Esophagus squamous epithelium (tissue), 5 donors: ENCODE measurements at places on chromosomes 7 and 10.

DNA sequence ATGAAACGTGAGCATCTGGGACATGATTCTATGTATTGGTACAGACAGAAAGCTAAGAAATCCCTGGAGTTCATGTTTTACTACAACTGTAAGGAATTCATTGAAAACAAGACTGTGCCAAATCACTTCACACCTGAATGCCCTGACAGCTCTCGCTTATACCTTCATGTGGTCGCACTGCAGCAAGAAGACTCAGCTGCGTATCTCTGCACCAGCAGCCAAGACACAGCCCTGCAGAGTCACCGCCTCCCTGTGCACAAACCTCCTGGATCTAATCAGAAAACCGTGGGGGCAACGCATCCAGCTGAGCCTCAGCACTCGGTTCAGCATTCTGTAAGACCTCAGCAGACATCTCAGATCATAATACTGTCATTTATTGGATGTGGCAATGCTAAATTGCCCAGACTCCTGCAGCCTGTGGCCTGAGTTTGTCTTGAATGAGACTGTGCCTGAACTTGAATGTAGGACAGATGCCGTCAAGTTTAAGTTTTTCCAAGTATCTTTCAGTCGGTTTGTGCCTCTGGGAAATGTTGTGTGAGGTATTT, 41.5 kb upstream of the PRSS58 start:
- no peak for DNase-seq

GRCh38 chr7:11625669-11626068, 206.3 kb downstream of the THSD7A start:
- DNase-seq, result no peak

DNA sequence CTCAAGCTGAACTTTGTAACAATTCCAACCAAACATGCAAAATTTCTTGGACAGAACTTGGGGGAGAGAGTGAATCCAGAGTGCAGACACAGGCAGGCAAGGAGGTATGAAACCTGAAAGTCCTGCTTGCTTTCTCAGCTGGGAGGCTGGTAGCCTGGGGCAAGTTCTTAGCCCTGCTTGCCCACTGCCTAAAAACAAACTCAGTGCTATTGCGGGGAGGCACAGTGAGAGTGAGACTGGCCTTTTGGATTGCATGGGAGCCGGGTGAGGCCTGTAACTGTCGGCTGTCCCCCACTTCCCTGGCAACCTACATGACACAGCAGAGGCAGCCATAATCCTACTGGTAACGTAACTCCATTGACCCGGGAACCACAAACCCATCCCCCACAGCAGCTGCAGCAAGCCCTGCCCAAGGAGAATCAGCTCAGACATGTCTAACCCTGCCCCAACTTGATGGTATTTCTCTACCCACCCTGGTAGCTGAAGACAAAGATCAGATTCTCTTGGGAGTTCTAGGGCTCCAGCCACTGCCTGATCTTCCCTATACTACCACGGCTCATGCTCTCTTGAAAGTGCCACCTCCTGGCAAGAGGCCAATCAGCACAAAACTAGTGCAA, 663.6 kb downstream of the GRM8 start:
- DNase-seq, result no peak

GRCh38 chr7:112580717-112581435, 100.1 kb downstream of the LSMEM1 start:
- no peak for DNase-seq

DNA sequence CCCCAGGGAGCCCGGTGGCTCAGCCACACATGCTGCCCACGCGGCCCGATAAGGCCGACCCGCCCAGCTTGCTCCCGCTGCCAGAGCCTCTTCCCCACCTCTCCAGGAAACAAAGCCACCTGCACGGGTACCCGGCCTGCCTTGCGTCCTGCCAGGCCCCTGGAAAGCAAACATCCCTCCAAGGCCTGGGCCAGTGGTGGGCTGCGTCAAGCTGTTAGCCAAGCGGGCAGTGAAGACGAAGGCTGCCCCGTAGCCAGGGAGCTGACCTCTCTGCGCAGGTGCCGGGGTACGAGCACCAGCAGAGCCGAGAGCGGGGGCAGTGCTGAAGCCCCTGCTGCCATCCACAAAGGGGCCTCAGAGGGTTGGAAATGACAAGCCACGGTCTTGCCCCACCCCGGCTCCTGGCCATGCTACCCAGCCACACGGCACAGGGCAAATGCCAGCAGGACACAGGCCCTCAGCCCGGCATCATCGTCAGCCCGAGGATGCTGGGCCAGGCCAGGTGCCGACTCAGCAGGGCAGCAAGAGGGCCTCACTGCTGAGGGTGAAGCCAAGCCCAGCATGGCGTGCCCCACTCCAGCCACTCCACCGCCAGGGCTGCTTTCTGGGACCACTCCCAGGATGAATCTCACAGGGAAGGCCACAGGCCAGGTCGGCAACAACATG, 140.0 kb downstream of the PTPRN2 start:
- DNase-seq, result no peak

- no peak for DNase-seq
Measured at GRCh38 chr10:112622786-112623185, 175.8 kb downstream of the VTI1A start.

GRCh38 chr10:112390125-112390703, 16.3 kb downstream of the ACSL5 start:
- DNase-seq, result no peak

DNA sequence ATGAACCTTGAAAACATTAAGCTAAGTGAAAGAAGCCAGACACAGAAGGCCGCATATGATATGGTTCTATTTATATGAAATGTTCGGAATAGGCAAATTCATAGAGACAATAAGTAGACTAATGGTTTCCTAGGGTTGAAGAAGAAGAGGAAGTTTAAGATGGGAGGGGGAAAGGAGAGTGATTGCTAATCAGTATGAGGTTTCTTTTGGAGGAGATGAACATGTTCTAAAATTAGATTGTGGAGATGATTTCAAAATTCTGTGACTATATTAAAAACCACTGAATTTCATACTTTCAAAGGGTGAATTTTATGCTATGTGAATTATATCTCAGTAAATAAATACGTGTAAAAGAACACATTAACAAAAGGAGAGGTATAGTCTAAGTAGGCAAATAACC, 176.4 kb upstream of the HPS1 start:
- no peak for DNase-seq

DNA sequence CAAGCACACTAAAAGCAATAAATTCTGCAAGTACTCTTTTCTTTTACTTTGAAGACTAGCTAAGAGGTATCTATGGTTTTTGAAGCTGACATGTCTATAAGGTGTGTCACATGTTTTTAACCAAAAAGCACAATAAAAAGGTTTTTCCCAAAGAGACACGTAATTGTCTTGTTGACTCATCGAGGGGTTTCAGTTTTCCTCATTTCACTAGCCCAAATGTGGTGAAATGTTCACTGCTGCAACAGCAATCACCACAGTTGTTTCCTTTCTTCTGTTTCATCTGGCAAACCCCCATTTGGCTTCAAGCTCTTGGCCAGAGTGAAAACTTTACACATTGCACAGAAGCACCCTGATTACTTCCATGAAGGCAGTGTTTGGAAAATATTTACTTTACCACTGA, 3.8 kb upstream of the HOXA4 start:
- no peak for DNase-seq

- DNase-seq, result no peak
Measured at GRCh38 chr10:14671386-14671831, 103.3 kb downstream of the FAM107B start.

GRCh38 chr10:91634246-91634645, 1.4 kb upstream of the PPP1R3C start:
- no peak for DNase-seq

GRCh38 chr10:85542152-85542551, 824.4 kb downstream of the GRID1 start:
- DNase-seq, result no peak

DNA sequence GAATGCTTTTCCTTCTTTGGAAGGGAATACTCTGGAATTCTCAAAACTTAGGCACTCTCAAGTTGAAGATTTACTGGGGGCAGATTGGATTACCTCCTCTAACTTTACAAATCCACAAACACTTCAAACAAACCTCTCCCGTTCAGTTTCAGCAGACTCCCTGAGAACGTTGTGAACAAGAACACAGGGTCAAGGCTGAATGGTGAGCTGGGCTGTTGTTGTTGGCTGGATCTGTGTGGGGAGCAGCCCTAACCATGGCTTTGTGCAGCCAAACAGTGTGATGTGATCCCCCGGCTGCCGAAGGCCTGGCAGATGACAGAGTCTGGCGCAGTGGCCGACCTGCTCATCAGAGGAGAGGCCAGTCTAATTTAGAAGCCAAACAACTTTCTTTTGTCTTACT, 93.1 kb downstream of the BMPER start:
- no peak for DNase-seq

DNA sequence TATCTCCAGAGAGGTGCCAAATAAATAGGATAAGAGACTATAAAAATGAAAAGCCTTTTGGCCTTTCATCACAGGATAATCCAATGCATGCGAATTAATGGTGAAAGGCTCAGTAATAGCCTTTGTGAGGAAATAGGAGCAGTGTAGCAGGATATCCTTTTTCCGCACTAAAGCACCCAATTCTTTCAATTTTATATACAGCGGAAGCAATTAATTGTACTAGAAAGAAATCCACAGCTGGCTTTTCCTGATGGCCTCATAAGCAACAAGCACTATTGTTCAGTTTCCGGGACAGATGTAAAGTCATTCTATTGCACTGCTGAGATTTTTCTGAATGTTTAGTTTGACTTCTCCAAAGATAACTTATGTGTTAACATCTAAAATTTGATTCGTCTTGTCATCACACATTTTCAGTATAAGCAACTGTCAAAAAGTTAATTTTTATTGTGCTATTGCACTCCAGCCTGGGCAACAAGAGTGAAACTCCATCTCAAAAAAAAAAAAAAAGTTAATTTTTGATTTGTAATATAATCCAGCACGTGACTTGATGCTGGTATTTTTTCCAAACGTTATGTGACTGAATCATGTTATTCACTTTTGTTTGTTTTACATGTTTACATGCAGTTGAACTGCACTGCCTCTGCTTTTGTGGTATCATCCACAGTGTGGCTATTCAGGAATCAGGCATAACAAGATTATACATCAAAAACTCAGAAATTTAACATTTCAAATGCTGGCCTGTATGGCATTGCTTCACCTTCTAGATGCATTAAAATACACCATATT, 8.4 kb upstream of the BMPR1A start:
- no peak for DNase-seq

DNA sequence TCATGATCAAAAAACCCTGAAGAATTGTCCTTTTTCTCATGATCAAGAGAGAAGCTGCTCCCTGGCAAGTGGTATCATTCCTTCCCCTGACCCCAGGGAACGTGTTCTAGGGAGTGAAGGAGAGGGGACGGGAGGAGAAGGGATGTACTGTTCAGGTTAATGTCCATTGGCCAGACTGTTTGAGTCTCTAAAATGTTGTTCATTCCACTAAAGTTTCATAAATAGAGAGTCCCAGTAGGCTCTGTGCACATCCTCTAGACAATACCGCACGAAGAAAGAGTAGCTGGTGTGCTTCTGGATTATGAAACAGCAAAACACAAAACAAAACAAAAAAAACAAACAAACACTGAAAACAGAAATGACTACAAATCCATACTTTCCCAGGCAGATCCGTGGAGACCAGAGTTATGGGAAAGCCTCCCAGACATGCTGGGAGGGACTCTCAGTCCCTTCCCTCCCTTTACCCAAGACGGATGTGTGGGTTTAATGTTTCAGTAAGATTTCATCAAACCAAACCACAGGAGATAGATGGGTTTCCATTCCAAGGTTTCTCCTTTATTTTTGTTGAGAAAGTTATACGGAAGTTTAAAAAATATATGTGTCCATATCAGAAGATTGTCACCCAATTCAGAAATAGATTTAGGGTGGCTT, 66.5 kb upstream of the TNS3 start:
- no peak for DNase-seq

- no peak for DNase-seq
Measured at GRCh38 chr7:16934722-16935340, 53.0 kb upstream of the AGR3 start.

DNA sequence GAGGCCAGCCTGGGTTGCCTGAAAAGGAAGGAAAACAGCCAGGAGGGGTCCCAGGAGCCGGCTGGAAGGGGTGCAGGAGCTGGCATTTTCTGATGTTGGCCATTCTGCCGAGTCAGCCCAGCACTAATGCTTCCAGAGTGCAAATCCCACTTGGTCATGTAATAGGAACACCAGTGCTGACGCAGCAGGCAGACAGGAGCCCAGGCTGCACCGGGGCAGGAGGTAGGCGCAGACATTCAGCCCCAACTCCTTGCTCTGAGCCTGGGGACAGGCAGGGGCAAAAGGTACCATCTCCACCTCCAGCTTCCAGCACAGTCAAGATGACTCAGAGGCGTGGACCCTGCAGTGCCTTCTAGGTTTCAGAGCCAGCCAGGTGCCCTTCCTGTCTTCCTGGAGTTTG, 10.2 kb upstream of the YWHAG start:
- no peak for DNase-seq

- no peak for DNase-seq
Measured at GRCh38 chr7:82605247-82605864, 161.8 kb upstream of the CACNA2D1 start.

DNA sequence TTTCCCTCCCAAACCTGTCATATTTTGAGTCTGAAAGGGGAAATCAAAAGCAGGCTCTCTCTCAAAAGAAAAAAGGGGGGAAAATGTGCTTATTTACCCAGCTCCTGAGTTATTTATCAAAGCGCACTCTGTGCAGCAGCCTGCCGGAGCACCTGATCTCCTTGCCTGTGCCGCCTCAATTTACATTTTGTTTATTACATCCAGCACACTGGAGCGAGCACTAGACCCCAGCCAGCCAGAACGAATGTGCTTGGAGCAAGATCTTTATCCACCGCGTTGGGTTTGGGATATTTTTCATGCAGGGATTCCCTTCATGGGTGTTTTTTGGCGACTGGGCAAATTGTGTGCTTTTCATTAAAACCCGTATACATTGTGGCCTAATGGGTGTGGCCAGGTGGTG, 161.9 kb upstream of the INSYN2A start:
- DNase-seq, result no peak

DNA sequence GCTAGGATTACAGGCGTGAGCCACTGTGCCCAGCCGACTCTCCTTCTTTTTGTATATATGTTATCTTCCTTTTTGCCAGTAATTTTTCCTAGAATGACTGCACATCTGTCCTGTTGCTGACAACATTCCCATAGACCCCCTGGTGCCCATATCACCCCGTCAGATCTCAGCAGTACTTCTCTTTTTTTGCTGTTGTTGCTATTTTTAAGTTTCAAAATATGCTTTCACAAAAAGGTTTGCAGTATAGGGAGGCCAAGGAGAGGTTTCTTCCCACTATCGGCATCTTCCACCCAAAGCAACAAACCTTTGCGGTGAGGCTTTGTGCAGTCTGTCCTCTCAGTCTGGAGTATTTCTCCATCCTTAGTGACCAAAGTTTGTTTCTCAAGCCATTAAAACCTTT, 23.1 kb downstream of the PIK3CG start:
- DNase-seq, result no peak

DNA sequence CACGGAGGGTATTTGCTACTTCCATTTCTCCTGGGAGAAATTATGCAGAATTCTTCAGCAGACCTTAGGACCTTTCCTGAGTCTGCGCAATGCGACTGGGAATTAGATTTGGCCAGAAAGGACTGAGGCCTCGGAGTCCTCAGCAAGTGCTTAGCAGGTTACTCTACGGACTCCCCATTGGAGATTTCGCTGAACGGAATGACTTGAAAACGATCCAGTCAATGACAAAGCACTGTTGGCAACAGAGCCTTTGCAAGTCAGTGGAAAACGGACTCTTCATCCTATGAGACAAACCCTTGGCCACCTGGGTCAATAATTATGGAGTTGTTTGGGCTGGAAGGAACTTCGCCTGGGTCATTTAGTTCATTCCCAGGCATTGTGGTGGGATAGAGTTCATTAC, 107.4 kb downstream of the FAM204A start:
- DNase-seq, result no peak
